ENCODE measurements at places on chromosomes 2 and 18. TPM values are rescaled to one million over a fixed set of nuclear protein-coding genes. Genes with fewer than 3 reads are reported as not detected.

Gene CHRNG
- not detected for total RNA-seq

Gene OXER1
- total RNA-seq: not detected

Gene PARD6G
- 5.8 TPM for total RNA-seq

Gene MC4R
- not detected for total RNA-seq

All from smooth muscle cell of trachea (primary cell).